Inflammatory macrophage treated with lipopolysaccharide for 1 hour (primary cell): ENCODE measurements at places on chromosomes 3 and 15.

- DNase-seq: peak; percentile 3
These were observed 59.5 kb downstream of the SCN11A start for GRCh38 chr3:38992117-38992760.

DNA sequence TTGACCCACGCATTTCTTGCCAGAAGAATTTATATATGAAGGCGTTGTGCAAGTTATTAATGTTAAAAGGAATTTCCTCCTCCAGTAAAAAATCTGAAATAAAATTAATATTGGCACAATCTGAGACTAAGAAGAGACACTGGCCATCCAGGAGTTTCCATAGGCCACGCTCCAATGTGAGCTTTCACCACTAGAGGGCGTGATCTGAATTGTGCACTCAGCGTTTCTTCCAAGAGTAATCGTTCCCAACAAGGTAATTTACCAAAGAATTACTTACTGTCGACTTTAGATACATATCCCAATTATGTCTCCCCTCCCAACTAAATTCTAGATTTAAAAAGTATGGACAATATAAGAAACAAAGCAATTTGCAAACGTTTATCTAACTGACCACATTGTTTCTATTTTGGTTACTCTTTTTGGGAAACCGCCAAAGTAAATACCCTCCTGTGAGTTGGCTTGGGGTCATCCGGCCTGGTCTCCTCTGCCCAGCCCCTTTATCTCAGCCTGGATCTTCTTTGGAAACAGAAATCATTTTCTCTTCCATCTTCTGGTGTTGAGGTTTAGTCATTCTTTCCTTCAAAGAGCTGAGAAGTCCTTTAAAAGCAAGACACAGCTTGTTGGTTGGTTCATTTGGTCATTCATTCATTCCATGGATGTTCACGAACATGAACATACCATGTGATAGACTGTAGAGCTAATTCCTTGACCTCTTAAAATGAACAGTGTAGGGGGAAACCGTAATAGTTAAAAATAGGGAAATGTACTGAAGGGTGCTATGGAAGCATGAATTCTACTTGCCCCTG lies 26.2 kb downstream of the POLR2M start:
- DNase-seq: peak; percentile 7

GRCh38 chr3:55069950-55070349 lies 142.1 kb upstream of the LRTM1 start:
- no peak for DNase-seq

- DNase-seq: no peak
These were observed 123.7 kb downstream of the RBPMS2 start for GRCh38 chr15:64651601-64652191.

DNA sequence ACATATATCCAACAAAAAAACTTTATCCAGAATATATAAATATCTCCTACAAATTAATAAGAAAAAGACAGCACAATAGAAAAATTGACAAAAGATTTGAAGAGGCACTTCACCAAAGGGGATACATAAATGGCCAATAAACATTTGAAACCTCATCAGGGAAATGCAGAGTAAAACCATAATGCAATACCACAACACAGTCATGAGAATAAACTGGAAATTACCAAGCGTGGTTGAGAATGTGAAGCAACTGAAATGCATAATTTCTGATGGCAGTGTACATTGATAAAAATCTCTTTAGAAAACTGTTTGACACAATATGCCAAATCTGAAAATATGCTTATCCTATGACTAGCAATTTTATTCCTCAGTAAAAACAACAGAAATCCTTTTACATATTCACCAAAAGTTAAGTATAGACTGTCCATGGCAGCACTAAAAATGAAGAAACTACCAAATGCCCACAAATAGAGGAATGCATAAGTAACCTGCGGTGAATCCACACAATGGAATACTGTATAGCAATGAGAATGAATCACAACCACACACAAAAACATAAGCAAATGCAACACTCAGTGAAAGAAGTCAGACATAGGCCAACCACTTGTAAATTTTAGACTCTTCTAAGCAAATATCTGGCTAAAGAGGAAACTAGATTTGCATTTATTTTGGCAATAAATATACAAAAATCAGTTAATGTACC lies 7.9 kb downstream of the LYZL4 start:
- no peak for DNase-seq

GRCh38 chr15:76312540-76313174 lies 1.4 kb upstream of the ETFA start:
- no peak for DNase-seq

- no peak for DNase-seq
These were observed 629.2 kb upstream of the NAALADL2 start for GRCh38 chr3:174229916-174230315.

DNA sequence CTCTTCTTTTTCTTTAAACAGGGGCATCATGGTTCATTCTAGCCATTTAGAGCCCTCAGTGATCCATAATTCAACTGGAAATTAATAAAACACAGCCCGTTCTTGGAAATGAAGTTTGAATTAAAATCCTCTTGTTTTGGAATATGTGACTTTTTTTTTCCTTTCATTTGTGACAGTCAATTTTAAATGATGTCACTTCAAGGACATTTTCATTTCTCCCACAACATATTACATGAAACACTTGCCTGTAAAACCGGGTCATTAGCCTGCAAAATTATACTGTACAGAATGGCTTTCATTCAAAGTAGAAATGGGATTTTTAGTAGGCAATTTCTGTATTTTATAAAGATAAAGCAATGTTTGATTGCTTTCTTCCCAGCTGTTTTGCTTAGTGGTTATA lies 789 bp upstream of the SEMA6D start:
- no peak for DNase-seq

DNA sequence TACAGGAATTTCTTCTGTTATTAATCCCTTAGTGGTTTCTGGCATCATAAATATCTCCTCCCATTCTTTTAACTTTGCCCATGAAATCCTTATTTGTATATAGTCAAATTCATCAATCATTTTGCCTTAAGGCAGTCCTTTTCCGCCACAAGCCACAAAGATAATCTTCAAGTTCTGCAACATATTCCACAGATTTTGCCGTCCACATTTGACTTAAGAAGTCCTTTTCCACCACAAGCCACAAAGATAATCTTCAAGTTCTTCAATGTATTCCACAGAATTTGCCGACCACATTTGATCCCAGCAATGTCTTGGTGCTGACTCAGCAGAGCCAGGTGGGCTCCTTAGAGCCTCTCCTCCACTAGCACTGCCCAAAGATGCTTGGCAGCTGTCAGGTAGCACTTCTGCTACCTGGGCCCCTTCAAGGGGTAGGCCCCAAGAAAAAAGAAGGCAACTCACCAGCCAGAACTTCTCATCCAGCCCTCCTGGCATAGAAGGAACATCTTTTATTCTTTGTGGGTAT lies 35.0 kb downstream of the SEC22C start:
- no peak for DNase-seq

DNA sequence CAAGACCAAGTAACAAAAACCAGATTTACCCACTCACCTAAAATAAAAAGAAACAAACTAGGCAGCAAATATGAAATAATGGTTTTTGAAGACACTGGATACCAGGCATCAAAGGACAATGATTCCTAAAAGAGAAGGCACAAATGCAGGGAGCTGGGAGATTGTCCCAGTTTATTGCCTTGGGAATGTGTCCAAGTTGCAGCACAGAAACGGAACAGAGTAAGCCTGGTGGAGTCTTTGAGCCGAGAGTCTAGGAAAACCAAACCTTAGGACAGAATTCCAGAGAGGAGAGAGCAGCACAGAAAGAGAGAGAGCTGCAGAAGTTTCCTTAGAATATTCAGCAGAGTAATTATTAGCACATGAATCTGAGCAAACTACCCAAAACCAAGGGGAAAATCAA lies 7.8 kb upstream of the ARF4 start:
- DNase-seq: no peak

DNA sequence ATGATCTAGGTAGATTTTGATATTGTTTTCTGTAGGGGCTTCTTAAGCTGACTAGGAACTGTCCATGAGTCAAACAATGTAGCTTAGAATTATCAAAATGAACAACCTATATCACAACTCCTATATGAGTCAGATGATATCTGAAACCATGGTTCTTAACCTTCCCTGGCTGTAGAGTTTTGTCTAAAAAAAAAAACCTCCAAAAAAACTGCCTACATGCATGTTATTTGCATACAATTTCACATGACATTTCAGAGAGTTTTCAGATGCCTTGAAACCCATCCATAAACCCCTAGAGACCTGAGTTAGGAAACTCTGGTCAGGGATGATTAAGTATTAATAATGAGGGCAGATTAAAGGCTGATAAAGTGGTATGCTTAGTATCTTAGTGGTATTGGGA lies 157.0 kb downstream of the CHST2 start:
- no peak for DNase-seq

DNA sequence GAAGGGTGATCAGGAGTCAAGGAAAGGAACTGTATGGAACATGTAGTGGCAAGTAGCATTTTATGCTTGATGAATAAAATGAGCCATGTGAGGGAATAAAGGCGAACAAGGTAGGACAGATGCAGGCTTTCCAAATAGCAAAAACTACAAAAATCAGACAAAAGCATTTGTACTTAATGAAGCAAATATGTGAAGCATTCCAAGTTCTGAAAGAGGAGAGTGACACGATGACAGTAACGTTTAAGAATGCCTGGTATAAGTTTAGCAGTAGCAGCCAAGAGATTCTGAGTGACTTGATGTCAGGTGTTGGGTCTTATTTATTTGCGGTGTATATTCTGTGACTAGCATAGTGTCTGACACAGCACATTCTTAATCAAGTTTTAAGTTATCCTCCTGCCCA lies 408.2 kb upstream of the RASGRP1 start:
- DNase-seq: no peak
